ENCODE measurements at places on chromosomes 2 and 18.

DNA sequence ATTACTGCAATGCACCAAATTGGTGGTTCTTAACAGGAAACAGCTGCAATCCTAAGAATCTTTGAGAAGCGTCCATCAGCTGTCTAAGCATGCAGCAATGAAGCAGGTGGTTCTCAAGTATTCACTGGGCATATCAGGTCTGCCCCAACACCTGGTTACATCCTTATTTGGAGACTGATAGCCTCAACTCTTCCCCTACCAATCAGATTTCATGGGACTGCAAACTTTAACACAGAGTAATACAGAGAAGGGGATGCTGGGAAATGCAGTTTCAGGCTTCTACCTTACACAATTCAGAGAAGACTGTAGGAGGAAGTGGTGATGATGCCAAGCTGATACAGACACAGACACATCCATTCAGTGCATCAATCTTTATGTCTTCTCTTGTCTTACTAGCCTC, 240.5 kb downstream of the BCL2 start:
- DNase-seq: no peak

DNA sequence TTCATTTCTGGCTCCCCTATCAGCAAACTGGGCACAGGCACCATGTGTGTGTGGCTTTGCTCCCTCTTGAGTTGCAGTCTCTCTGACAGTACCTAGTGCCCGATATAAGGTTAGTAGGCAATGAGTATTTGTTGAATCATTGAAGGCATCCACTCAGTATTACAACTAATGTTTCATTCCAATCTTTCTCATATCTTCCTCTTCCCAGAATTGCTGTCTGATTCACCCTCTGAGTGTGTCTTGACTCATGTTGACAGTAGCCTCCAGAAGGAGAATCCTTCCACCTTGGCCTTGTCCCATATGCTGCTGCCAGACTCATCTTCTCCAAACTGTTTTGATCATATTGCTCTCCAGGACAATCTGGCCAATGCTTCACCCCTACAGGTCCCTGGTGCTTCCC, 202.5 kb downstream of the LRRTM1 start:
- no peak for DNase-seq

DNA sequence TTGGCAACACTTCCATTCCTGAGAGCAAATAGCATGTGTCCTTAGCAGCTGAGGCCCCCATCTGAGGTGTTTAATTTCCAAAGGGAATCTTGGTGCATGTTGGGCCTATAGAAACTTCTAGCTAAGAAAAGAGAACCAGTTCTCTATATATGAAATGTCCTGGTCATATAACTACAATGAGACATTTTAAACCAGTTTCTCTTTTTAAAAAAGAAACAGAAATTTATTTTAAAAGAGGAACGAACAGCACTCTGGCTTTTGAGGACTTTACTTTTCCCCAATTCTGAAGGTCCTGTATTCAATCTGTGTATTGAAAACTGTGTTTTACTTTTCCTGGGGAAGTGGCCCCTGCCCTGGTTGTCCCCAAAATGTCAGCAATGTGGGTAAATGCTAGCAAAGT, 309.5 kb upstream of the STON1 start:
- no peak for DNase-seq

DNA sequence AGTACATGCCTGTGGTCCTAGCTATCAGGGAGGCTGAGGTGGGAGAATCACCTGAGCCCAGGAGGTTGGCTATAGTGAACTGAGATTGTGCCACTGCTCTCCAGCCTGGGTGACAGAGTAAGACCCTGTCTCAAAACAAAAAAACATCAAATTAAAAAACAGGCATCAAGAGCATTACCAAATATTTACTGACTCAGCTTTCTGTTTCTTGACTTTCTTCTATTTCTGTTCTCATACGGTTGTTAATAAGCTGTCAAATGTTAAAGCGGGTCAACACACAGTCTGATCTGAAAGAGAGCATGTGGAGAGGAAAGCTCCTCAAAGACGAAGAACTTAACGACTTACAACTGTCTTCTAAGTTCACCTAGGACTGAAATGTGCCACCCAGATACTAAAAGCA, 59.0 kb downstream of the ITGB1BP1 start:
- DNase-seq: no peak

- DNase-seq: peak; percentile 36
Measured at GRCh38 chr2:44715671-44716081, 225.8 kb upstream of the SIX3 start.

GRCh38 chr2:53275743-53276142, 491.9 kb upstream of the CHAC2 start:
- DNase-seq: no peak

DNA sequence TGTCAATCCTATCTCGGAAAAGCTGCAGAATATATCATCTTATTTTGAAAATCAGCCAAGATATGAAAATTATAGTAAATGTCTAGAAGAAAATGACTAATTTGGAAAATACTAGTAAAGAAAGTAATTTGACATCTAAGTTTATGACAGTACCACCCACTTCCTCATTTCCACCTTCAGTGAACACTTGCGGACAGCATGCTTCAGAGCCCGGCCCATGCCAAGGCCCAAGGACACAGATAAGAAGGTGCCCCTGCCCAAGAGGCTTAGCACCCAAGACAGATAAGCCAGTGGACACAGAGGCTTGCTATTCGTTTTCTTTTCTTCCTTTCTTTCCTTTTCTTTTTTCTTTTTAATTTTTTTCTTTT, 4.8 kb upstream of the KCNG2 start:
- no peak for DNase-seq

DNA sequence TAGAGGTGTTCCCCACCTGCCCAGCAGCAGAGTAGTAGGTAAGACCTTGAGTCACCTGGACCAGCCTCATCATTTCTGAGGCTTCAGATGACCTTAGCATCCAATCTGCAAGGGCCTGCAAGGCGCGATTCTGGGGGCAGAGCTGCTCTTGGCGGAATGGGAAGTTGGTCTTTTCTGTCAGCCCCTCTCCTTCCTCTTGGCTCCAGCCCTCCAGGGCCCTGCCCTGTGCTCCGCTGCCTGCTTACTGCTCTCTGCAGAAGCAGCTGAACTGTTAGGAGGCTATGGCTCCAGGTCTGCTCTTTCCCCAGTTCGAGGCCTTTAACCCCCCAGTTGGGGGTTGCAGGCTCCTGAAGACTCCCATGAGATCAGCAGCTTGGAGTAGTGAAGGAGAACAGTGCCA, 96.1 kb upstream of the MCFD2 start:
- no peak for DNase-seq

DNA sequence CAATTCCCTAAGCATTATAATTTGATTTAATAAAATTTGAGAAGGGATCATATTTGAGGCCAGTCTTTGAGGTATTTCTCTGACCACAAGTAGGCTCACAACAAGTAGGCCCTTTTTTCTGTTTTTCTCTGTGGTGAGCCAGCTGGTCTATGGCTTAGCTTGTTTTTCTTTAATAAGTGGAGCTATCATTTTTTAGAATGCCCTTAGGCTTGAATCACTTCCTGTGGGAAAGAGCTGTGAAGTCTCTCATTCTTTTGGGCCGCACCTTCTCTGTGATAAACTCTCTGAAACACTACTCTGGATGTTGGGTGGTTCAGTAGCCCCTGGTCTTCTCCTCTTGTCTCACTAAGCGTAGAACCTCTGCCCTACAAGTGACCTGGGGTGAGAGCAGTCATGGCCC, 235.9 kb downstream of the SUCLG1 start:
- no peak for DNase-seq

GRCh38 chr2:206323486-206323885, 49.0 kb downstream of the ZDBF2 start:
- peak; percentile 35 for DNase-seq

DNA sequence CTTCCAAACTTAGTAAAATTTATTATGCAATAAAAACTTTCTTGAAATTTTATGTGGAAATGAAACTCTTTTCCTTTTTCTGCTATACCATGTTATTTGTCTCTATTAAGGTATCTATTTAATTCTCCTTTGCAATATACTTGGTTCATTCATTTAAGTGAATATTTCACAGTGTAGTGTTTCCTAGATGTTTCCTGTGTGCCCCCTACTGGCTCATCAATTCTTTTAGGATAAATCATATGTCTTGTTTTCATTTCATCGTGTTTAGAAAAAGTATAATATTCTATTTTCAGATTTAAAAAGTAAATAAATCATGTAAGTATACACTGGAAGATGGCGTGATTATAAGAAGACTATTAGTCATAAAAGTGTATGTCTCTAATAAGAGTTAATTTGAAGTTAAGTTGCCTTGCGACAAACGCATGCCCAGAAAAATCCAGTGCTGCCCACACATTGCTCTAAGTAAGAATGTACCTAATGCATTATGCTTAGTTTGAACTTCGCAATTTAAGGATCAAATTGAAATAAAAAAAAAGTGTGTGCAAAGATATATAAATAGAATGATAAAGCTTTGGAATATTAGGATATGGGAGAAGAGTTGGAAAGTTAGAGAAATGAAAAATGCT, 525.4 kb downstream of the KCNJ3 start:
- DNase-seq: no peak

DNA sequence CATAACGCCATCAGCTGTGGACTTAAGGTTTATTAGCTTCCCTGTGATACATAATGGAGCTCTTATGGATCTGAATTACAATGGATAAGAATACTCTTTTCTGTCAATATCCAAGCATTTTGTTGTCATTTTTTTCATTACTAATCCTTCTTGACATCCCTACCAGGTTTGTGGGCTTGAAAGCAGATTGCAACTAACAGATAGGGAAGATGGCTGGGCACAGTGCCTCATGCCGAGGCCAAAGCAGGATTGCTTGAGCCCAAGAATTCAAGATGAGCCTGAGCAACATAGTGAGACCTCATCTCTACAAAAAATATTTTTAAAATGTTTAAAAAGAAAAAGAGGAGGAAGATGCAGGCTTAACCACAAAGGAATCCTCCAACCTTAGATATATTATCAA, 42.4 kb downstream of the ASXL2 start:
- no peak for DNase-seq

DNA sequence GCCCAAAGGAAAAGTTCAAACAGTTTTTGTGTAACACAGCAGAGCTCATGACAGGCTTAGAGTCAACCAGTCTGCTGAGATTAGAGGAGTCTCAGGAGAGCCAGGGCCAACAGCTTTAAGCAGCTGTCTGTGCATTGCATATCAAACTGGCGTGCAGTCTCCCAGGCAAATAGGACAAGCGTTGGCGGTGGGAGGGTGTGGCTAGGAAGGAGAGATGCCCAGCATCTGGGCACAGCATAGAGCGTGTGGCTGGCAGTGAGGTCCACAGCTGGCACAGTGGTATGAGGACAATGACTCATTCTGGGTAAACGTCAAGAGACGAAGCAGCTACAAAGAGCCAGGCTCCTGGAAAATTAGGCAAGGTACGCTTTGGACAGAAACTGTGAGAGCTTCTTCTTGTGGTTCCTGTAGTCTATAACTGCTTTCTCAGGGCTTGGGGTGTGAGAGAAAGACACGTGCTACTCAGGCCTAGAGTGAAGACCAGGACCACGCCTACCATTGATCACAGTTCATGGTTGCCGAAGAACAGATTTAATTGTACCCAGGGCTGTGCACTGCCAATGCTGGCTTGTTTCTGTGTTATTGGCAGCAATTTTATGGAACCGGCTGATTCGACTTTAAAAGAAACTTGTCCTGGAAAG, 14.8 kb downstream of the ZAP70 start:
- no peak for DNase-seq

DNA sequence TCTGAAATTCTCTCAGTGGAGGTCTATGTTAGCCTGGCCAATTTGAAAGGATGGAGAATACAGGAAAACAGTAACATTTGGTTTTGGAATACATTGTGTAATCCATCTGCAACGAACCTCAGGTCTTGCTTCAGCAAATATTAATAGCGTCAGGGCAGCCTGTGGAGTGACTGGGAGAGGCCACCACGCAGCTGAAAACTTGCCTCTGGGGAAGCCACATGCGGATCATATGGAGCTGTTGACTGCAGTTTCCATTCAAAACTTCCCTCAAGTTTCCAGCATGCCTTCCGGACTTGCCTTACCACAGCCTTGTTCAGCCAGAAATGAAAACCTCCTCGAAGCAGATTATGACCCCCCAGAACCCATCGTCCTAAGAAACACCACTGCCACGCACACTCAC, 25.7 kb downstream of the BCL11A start:
- DNase-seq: no peak

- DNase-seq: no peak
Measured at GRCh38 chr2:36140391-36140790, 215.2 kb upstream of the CRIM1 start.

DNA sequence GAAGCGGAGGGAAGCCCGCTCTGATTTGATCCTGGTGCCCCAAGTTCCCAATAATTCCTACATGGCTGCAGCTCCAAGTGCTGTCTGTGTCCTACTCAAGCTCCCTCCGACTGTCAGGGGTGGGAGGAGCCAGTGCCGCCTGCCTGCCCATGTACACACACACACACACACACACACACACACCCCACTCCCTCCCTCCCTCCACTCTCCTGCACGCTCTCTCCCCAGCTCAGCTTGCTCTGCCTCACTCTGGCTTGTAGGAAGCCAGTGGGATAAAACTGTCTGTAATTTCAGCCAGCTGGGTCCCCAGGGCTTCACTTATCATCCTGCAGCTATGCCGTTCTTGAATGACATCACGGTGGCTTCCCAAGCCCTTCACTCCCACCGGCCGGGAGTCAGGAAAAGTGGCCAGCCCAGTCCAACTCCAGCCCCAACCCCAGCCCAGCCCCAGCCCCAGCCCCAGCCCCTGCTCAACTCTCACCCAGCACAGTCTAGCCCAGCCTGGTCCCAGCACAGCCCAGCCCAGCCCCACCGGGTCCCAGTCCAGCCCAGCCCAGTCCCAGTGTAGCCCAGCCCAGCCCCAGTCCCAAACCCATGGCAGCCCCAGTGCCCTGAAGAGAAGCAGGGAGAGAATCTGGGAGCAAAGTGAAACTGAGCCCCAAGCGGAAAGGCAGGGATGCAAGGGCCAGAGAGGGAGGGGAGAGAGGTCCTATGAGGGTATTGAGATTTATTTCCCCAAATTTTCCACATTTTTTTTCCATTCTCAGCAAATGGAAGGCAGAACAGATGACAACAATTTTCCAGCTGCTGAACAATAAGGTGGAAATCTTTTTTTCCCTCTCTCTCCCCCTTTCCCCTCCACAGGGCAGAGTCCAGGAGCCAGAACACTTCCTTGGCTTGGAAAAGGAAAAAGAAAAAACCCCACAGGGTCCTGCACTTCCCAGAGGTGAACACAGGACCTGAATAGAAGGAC, 144.0 kb downstream of the TNS1 start:
- DNase-seq: peak; percentile 21

GRCh38 chr18:22703883-22704585, 229.1 kb upstream of the RBBP8 start:
- DNase-seq: peak; percentile 66

DNA sequence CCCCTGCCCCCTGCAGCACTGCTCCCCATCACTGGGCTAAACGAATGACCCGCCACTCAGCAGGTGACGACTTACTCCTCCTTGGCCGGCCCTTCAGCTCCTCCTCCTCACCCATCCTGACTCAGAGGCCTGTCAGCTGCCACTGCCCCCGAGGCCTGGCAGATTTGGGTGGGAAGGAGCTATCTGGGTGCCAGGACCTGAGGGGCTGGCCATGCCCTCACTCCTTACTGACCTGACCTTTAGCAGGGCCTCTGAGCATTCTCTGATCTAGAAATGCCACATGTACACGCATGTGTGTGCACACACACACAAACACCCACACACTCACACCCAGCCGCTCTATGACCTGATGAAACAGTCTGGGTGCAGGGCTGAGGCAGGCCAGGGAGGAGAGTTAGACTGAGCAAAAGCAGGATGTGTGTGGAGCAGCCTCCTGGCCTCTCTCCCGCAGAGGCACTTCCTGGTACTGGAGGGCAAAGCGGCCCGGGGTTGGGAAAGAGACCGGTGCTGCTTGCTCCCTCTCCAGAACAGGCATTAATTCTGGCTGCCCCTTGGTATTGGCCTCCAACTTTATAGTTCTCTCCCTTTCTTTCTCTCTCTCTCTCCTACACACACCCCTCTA, 68.0 kb downstream of the ZFP36L2 start:
- no peak for DNase-seq

GRCh38 chr18:76451396-76452331, 43.4 kb downstream of the ZNF516 start:
- DNase-seq: no peak

Data from HEK293T (cell line).